ENCODE measurements at places on chromosomes 5 and 9.

DNA sequence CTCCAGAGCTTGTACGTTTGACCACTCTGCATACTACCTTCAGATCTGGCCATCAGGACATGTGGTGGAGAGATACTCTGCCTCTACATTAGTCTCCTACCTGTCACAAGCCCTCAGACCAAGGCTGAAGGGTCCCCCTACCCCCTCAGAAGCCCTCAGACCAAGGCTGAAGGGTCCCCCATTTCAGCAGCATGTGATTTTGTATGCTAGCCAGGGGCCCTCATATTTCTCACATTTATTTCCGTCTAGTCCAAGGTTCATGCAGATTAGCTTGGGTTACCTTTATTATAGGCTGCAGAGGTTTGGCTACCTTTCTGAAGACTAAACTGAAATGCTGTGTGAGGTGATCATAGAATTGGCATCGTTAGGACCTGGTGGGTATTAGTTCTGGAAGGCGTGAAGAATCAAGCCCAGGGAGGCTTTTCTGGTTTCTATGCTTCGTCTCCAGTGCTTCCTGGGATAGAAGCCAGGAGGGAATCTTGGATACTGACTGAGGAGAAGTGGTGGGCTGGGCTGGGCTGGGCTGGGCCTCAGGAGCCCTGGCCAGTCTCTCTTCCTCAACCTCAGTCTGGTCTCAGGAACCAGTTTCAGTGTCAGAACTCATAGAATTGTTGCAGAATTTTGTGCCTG is 2.8 kb downstream of the SMIM32 start:
- DNase-seq: no peak

GRCh38 chr5:10600626-10601245 is 36.9 kb downstream of the ANKRD33B start:
- no peak for DNase-seq

- DNase-seq: no peak
Observed at GRCh38 chr5:176637556-176637955, 7.1 kb downstream of the EIF4E1B start.

DNA sequence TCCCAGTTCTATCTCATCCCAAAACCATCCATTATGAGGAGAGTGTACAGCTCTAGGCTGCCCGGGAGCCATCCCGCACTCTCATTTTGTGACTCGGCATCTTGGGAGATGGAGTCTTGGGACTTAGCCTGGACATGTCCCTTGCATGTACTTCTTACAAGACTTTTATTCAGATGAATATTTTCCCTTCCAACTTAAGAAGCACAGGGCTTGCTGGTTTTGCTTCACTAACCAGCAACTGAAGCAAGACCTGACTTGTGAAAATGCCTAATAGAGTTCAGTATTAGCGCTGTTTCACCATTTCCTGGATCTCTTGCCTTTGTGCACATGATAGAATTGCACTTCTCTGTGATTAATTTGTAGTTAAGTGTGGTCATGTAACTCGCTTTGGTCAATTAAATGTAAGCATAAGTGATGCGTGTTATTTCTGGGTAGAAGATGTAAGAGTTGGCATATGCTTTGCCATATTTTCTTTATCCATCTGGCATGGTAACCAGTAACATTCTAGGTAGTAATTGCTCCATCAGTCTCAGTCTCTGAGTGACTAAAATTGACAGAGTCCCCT is 55.8 kb downstream of the PDCD1LG2 start:
- no peak for DNase-seq

DNA sequence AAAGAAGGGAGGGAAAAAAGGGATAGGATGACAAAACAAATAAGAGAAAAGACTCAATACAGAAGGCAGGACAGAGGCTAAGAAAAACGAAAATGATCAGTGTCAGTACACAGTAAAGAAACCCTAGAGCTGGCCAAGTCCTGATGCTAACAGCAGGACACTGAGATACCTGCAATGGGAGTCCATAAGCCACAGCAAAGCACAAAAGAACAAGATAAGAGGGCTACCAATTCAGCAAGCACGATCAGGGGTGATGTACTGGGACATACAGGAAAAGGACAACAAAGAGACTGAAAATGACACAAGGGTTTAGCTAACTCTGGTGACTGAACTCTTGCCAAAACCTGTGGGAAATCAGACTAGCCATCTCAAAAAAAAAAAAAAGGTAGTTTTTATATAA is 1072.6 kb upstream of the COX7C start:
- no peak for DNase-seq

- peak; percentile 50 for DNase-seq
Observed at GRCh38 chr5:123671042-123671441, 159.1 kb downstream of the CSNK1G3 start.

GRCh38 chr9:132610661-132611060 is 28.3 kb downstream of the BARHL1 start:
- DNase-seq: no peak

DNA sequence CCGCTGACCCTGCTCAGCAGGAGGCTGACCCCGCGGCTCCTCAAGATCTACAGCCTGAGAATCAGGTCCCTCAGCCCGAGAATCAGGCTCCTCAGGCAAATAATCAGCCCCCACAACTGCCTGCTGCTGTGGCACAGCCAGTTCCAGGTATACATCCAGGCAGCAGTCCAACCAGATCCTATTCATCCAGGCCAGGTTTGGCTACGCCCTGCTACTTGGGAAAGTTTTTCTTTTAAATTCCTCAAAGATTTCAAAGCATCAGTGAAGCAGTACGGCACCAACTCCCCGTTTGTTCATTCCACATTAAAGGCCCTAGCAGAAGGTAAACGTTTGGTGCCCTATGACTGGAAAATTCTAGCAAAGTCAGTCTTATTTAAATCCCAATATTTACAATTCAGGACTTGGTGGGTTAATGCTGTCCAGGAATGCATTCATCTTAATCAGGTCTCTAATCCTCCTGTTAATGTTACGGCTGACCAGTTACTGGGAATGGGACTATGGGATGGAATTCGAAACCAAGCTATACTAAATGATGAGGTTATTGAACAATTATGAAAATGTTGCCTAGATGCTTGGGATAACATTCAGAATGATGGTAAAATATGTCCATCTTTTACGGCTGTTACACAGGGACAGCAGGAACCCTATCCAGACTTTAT is 102.3 kb downstream of the SYK start:
- DNase-seq: no peak

GRCh38 chr9:123637606-123637944 is 281.6 kb downstream of the CRB2 start:
- no peak for DNase-seq

DNA sequence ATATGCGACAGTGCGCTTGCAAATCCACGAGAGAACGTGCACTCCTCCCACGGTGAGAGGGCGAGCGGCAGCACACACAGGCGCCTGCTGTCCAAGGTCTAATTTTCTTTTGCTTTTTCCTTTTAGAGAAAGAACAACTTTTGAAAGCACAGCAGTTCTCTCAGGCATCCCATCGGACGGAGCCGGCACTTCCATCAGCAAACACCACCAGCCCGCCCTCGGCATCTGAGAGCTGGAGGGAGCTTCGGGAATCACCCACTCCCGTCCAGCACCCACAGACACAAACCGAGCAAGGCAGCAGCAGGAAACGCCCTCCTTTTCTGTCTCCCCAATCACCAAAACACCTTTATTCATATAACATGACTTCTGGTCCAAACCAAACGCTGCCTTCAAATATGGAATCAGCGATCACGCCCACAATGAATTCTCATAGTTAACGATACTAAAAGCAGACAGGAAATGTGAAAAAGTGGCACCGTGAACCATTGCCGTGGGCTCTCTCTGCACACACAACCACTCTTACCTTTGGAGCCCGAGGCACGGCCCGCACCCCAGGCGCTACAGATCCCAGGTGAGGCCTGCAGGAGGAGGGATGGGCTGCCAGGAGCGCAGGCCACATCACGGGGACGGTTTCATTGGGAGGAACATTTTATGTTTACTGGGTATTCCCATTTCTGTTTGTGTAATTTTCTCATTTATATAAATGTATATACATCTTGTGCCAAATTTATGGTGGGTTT is 14.2 kb downstream of the LPCAT1 start:
- DNase-seq: no peak

DNA sequence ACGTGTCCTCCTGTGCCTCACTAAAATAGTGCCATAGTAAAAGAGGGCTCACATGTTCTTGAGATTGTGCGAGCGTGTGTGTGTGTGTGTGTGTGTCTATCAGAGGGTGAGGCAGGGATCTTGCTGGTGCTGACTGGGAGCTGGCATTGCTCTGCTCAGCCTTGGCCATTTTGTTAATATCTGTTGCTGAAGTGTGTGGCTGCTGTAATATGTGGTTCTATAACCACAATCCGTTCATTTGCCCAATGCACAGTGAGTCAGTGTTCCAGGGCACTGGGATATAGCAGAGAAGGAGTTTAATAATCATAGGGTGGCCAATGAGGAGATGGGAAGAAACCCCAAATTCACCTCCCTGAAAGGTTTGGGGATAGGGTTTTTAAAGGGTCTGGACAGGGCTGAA is 61.3 kb downstream of the RASGRF2 start:
- no peak for DNase-seq

GRCh38 chr5:150065346-150065745 is 21.0 kb downstream of the CSF1R start:
- DNase-seq: no peak

GRCh38 chr5:65076251-65076869 is 307.6 kb downstream of the CWC27 start:
- DNase-seq: no peak

DNA sequence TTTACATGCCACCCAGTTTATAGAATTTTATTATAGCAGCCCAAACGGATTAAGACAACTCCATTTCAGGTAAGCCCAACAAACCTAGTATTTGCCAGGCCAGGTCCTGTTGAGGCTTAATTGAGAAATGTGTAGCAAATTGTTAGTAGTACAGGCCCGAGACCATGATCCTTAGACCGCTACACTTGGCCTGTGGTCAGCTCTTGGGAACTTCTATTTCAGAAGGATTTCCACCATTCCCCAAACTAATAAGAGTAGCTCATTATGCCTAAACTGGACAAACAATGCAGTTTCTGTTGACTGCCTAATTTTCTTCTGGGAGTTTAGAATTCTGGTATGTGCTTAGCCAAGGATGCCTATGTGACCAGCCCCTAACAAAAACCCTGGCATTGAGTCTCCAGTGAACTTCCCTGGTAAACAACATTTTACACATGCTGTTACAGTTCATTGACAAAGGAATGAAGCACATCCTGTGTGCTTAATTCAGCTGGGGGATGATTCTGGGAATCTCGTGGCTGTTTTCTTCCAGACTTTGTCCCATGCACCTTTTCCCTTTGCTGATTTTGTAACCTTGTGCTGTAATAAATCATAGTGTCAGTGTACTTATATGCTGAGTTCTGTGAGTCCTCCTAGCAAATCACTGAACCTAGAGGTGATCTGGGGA is 5.6 kb upstream of the GPX3 start:
- DNase-seq: no peak

DNA sequence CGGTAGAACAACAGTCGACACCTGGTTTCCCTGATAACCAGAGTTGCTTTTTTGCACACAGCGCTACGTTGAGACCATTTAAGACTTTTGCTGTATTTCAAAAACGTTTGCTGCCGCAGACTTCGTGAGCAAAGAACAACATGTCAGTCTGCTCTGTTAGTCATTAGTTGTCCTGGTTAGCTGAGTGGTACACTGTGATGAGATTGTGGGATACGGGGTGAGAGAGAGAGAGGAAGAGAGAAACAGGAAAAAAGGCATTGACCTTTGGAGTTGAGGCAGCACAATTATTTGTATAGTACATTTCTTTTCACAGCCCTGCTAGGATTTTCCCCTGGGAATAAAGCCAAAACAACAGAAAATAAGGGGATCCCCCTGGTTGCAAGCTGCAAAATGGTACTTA is 306.1 kb upstream of the WWC1 start:
- DNase-seq: no peak

DNA sequence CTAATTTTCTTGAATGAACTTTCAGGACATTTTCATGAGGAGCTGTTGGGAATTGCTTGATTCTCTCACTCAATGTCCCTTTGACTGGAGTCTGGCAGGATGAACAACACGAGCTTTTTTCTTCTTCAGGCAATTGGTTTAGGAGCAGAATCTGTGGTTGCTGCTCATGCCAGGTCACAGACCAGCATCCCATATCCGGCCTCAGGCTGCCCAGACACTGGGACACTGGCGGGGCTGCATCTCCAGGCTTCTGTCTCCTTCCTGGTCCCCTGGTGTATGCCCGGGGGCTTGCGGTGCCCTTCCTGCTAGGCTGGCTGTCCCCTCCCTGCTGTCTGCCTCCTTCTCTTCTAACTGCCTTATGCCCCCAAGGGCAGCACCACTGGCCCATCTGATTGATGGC is 311.5 kb upstream of the DAP start:
- DNase-seq: no peak

DNA sequence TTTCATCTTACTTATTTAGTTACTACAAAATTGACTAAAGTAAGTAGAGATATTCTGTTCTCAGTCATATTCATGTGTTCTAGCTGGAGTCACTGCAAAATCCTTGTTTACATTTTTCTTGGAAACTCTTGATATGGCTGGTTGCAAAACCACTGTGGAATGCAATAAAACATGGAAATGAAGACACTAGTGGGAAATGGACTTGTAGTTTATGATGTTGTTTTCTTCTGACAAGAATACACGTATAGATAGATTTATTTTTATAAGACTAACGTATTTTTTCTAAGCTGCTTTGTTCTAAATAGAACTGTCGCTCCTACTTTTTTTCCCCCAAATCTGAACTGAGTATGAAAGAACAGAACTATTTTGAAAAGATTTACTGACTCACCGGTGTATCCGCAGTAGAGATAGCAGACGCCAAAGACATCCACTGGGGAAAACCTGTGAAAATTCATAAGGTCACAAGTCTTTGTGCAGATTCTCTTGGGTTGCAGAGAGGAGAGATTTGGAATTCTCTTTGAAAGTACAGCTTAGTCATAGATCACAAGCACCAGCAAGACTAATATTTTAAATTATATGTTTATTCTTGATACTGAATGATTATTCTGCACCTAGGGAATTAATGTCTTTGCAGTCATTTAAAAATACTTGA is 119.6 kb upstream of the TAF11L2 start:
- DNase-seq: no peak

DNA sequence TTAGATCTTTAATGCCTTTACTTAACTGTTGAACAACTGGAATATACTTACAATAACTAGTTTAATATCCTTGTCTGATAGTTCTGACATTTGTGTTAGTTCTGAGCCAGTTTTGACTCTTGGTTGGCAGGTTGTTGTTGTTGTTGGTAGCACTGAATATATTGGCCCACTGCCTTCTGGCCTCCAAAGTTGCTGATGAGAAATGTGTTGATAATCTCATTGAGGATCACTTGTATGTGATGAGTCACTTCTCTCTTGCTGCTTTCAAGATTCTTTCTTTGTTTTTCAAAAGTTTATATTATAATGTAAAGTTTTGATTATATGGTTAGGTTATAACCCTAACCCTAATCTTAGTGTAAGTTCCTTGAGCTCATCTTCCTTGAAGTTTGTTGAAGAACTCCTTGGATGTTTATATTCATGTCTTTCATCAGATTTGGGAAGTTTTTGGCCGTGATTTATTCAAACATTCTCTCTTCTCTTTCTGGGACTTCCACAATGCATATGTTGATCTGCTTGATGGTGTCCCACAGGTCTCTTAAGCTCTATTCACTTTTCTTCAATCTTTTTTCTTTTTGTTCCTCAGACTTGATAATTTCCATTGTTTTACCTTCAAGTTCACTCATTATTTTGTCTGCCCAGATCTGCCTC is 149.7 kb downstream of the FGF18 start:
- no peak for DNase-seq

- DNase-seq: no peak
Observed at GRCh38 chr5:61823781-61824180, 482.2 kb upstream of the KIF2A start.

Measured in Panc1 (cell line).